Stimulated activated CD8-positive, alpha-beta memory T cell treated with anti-CD3 and anti-CD28 coated beads, Interleukin-4, amount 100 ng/mL, for 4 hours (primary cell): ENCODE measurements at places on chromosomes 4 and X.

DNA sequence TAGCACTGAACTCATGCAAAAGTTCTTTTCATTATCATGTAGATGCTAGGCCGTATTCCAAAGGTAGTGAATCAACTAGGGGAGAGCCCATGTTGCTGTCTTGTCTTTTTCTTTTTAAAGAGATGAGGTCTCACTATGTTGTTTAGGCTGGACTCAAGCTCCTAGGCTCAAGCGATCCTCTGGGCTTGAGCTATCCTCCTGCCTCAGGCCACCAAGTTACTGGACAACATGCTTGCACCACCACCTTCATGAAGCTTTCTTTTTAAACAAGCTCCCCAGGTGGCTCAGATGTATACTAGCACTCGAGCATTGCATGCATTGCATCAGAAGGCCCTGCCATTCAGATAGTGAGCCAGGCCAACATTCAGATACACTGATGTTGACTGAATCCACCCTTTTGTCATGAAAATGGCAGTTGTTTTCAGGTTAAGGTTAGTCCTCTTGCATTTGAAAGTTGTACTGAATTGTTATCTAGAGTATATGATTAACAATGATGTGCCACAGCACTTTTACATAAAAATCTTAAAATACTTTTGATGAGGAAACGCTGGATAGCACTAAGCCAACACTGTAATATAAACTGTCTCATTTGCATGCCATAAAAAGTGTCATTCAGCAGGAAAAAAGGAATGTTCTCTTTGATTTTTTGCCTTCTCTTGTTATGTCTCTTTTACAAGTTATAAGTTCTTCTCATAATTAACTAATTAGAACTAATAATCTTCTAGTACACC is 76.7 kb downstream of the FNIP2 start:
- no peak for DNase-seq

DNA sequence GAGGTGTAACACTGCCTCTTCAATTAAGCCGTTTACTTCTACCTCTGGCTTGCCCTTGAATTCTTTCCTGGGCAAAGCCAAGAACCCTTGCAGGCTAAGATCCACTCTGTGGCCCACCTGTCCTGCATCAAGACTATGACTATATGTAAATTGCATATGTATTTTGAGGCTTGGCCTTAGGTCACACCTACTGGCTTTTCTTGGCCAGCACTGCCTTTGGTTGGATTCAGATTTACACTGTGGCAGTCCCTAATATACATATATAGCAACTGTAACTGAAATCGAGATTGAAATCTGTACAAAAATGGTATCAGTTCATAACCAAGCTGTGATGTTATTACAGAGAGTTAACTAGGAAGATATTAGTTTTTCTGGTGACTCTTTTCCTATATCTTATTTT is 151.5 kb downstream of the CFAP47 start:
- DNase-seq, result no peak

DNA sequence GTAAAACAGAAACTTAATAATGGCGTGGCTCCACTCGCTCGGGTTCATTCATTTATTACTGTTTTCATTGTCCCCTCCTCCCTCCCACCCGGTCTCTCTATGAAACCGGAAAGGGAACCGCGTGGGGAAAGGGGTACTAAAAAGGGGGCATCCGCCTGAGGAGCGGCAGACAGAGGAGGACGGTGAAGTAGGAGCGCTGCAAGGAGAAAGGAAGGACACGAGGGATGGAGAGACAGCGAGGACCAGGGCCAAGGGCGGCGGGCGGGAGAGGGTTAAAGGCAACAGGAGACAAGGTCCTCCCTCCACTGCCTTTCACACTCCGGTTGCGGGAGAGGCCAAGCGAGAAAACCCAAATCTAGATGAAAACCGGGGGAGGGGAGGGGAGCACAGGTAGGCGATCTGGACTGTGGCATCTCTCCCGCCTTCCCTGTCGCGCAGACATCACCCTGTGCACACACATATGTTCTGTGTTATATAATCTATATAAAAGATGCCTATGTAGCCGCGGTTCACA is 829 bp downstream of the ELOVL6 start:
- peak; percentile 15 for DNase-seq

GRCh38 chr4:65960751-65961150 is 290.5 kb upstream of the EPHA5 start:
- no peak for DNase-seq

GRCh38 chrX:39331082-39331704 is 529.9 kb downstream of the MID1IP1 start:
- no peak for DNase-seq

DNA sequence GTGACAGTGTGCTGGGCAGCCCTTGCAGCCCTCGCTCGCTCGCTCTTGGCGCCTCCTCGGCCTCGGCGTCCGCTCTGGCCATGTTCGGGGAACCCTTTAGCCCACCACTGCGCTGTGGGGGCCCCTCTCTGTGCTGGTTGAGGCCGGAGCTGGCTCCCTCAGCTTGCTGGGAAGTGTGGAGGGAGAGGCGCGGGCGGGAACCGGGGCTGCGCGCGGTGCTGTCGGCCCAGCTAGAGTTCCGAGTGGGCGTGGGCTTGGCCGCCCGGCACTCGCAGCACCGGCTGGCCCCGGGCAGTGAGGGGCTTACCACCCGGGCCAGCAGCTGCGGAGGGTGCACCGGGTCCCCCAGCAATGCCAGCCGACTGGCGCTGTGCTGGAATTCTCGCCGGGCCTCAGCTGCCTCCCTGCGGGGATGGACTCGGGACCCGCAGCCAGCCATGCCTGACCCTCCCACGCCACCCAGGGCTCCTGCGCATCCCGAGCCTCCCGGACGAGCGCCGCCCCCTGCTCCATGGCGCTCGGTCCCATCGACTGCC is 770.1 kb upstream of the GALNTL6 start:
- no peak for DNase-seq
